ENCODE measurements at places on chromosomes 11 and 22.

DNA sequence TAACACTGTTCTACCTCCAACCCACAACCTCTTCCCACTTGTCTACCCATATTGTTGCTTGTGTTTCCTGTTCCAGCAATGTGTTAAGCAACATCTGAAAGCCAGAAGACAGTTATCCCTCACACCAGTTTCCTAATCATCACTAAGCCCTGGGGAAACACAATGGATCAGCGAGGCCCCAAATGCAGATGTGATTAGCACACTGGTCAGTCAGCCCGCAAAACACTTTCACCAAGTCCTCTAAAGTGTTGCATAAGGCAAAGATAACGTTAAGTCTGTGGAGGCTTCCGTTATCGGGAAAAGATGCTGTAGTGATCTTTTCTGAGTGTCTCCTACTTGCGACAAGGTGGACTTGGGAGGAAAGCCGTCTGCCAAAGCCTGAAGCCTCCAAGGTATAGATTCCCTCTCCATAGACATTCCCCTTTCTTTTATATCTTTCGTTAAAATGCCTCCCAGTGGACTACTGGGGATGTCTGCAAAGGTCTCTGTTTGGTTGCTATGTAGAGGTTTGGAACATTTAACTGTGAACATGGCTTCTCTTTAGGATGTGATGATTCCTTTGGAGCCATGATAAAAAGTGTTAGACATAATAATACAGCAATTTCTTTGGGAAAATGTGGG lies at the start of gene MS4A3:
TSS of gene MS4A3 (plus strand) at position 317 of the 621 bp plus-strand sequence. CDS start 4,496 bp downstream, outside the sequence.
- no peak for DNase-seq

DNA sequence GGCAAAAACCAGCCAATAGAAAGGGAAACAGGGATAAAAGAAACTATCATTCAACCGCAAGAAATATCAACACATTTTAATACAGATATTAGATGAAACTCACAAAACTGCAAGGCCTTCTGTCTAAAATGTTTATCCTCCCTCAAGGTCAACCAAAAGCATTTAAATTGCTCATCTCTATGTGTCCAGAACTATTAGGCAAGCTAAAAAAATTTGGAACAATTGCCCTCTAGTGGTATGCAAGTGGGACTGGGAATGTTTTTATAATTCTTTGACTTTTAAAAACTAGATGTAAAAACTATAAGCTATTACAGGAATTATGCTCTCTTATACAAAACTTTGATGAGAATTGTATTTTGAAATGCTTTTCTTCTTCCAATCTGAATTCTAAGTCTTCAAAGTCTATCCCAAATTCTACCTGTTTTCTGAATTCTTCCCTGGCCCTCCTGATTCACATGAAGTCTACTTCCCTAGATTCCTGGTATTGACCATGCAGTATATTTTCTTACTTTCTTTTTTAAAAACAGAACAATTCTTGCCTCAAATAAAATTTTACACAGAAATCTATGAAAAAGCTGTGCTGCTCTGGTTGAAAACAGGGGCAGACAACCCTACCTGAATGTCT lies 4.9 kb downstream of the CWC15 start:
- no peak for DNase-seq

- no peak for DNase-seq
Measured at GRCh38 chr11:102762361-102762767, 18.1 kb downstream of the MMP10 start.

- no peak for DNase-seq
Measured at GRCh38 chr22:48577691-48578090, 1250.0 kb downstream of the BRD1 start.

DNA sequence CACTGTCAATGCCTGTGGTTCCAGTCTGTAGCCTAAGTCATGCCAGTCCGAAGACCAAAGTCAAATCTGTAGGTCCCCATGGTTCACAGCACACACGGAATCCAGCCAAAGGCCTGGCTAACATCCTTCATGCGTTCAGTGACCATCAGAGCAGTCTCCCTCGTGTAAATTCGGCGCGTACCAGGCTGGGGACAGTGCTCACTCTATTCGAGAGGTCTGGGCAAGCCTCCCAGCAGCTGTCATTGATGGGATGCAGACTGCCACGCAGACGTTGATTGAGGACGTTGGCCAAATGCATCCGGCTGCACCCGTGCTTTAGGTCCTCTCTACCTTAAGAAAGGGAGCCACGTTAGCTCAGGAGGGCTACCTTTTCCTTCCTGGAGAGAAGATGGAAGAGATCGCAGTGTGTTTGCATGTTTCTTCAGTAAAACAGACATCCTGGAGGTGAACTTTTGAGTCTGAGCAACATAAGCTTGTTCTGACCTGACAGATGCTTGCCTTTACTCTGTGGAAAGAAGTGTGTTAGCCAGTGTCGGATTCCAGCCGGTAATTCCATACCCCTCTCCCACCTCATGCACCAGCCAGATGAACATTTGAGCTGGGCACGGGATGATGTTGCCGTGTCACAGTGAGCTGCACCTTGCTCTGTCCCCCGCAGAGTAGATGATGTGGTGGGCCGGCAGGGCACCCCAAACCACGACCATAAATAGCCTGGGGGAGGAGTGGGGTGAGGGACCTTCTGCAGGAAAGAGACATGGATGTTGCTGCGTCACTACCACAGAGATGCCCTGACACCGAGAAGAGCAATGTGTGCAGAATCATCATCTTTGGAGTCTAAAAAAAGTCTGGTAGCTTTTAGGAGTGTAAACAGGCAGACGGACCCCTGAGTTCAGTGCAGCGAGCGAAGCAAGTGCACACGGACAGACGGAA lies 12.2 kb downstream of the CTTN start:
- no peak for DNase-seq

- DNase-seq, result peak; percentile 45
Measured at GRCh38 chr11:125312812-125313211, 148.3 kb downstream of the PKNOX2 start.

- no peak for DNase-seq
Measured at GRCh38 chr22:40273319-40273718, 73.0 kb upstream of the ADSL start.

GRCh38 chr11:118915941-118916841 lies 9.5 kb downstream of the BCL9L start:
- DNase-seq, result no peak

DNA sequence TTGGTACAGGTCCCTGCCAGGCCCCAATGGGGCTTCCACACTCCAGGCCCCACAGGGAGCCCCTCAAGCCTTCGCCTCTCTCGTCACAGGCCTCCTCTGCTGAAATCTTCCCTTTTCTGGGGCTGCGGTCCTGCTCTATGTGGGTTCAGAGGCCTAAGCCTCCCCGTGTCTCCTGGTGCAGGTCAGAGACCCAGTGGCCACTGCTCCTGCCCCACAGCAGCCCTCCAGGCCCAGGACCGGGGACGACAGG lies 5.9 kb upstream of the IFITM3 start:
- DNase-seq, result no peak

DNA sequence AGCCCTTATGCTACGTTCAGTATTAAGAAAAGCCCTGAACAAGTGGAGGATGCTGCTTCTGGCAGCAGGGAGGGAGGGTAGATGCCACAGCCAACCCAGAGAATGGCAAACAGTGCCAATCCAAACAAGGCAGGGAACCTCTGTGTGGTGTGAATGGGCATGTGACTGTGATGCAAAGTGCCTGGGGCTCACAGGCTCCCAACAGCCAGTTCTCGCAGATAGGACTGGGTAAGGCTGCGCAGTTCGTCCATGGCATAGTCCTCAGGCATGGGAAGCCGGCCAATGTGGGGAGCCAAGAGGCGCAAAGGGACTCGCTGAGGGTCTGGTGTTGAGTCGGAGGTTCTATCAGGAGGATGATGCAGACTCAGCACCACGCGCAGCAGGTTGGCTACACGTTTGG lies 4.8 kb upstream of the CHRNA10 start:
- no peak for DNase-seq

DNA sequence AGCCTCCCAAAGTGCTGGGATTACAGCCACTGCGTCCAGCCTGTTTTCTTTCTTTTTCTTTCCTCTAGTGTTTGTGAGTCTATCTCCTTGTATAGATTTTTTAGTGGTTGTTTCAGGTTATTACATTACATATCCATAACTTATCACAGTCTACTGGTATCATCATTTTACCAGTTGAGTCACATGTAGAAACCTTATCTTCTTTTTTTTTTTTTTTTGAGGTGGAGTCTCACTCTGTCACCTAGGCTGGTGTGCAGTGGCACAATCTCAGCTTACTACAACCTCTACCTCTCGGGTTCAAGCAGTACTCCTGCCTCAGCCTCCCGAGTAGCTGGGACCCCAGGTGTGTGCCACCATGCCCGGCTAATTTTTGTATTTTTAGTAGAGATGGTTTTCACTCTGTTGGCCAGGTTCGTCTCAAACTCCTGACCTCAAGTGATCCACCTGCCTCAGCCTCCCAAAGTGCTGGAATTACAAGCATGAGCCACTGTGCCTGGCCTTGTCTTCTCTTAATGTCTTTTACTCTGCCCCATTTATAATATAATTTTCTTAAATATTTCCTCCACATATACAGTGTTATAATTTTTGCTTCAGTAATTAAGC lies 11.0 kb downstream of the CDC45 start:
- DNase-seq, result no peak

- no peak for DNase-seq
Measured at GRCh38 chr11:17529844-17530185, 14.4 kb downstream of the USH1C start.

DNA sequence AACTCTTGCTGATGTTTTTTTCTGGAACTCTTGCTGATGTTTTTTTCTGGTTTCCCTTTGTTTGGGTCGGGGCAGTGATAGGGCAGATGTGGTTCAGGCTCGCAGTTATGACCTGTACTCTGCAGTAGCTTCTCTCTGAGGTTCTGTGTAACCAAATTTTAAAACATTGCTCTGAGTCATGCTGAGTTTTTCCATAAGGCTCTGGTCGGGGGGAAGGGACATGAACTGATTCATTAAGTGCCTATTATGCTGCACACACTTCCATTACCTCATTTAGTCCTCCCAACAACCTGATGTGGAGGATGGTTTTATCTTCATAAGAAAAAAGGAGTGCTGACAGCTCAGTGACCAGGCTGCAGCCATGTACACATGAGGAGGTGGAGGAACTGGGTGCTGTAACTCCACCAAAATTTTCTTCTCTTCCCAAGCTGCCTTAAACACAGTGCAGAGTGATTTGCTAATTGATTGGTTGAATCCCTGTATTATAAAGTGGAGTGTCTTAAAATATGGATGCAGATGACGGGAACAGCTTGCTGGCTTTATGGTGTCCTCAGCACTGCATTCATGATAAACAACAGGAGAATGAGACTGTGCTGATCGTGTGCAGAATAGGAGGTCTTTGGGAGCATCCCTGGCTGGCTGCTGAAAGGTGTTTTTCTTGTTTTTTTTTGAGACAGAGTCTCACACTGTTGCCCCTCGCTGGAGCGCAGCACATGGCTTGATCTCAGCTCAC lies 19.1 kb downstream of the TNRC6B start:
- no peak for DNase-seq

- DNase-seq, result no peak
Measured at GRCh38 chr22:45472426-45472825, 30.3 kb upstream of the FBLN1 start.
